Esophagus muscularis mucosa (tissue), 4 donors: ENCODE measurements at places on chromosomes 1 and 21.

- no peak for DNase-seq
Measured at GRCh38 chr21:45859762-45860357, 121.7 kb upstream of the COL6A1 start.

DNA sequence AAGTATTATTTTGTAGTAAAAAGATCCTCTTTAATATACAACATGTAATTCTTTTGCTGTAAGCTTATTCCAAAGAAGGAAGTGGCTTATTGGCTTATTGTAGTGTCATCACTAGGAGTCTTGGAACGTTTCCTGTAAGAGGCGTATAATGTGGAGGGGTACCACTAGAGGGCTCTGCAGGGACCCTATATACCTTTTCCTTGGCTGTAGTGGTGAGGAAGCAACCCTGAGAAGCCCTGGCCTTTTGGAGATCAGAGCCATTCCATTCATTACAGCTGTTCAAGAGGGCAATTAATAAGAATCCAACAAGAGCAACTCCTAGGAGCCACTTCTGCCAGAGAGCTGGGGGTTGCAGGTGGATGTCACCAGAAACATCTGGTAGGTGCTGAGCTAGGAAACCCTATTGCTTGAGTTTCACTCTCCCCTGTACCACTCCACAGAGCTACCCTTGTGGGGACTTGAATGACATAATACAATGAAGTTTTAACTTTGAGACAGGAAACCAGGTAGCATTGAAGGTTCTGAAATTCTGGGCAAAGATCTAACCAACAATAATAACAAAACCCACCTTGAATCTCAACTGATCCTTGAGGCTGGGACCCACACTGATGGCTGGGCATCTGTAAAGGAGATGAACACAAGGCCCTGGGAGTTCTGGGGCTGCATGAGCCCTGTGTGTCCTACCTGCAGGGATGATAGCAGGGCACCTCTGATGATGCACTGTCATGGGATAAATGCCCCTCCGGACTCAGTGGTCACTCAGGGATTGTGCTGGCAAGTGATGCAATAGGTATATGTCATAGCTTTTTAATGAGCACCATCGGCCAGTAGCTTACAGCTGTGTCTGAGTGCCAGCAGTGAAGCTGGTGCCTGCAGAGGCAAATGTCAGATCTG is 160.2 kb upstream of the COA6 start:
- peak; percentile 72 for DNase-seq

DNA sequence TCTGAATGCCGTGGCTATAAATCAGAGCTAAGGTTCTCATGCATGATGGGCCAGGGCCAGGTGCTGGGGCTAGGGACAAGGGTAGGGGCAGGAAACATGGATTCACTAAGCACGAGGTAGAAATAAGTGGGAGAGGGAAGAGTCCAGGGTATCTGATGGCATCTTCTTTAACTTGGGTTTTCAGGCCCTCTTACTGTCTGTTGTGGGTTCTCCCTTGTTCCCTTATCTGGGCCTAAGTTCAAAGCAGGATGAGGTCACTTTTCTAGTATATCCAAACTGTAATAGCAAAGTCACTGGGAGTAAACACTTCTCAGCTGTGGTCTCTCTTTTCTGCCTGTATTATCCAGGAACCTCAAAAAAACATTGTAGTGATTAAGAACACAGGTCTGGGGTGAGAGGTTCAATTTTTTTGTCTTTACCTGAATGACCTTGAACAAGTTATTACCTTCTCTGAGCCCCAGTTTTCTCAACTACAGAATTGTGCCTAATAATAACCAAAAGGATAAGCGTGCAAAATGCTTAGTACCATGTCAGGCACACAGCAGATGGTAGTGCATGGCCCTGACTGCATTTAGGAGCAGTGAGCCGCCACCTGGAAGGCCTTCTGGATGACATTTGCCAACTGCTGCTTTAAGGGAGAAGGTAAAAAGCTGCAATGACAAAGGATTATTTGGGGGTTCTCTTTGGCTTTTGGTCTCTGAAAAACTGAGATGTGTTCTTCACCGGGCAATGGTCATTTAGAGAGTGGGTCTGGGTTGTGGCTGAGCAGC is 53.6 kb upstream of the A3GALT2 start:
- DNase-seq, result no peak

- DNase-seq, result peak; percentile 70
Measured at GRCh38 chr1:116806245-116806644, 52.0 kb downstream of the CD2 start.

- DNase-seq, result no peak
Measured at GRCh38 chr1:119687434-119688079, 24.2 kb upstream of the PHGDH start.

GRCh38 chr1:3524556-3525203 is 70.2 kb downstream of the ARHGEF16 start:
- no peak for DNase-seq

- no peak for DNase-seq
Measured at GRCh38 chr1:151839457-151840403, at the start of gene C2CD4D. Gene C2CD4D (minus strand): TSS chr1:151839820. CDS start chr1:151838989, 831 bp downstream.

- DNase-seq, result peak; percentile 62
Measured at GRCh38 chr1:116258668-116259419, 114.2 kb upstream of the ATP1A1 start.

DNA sequence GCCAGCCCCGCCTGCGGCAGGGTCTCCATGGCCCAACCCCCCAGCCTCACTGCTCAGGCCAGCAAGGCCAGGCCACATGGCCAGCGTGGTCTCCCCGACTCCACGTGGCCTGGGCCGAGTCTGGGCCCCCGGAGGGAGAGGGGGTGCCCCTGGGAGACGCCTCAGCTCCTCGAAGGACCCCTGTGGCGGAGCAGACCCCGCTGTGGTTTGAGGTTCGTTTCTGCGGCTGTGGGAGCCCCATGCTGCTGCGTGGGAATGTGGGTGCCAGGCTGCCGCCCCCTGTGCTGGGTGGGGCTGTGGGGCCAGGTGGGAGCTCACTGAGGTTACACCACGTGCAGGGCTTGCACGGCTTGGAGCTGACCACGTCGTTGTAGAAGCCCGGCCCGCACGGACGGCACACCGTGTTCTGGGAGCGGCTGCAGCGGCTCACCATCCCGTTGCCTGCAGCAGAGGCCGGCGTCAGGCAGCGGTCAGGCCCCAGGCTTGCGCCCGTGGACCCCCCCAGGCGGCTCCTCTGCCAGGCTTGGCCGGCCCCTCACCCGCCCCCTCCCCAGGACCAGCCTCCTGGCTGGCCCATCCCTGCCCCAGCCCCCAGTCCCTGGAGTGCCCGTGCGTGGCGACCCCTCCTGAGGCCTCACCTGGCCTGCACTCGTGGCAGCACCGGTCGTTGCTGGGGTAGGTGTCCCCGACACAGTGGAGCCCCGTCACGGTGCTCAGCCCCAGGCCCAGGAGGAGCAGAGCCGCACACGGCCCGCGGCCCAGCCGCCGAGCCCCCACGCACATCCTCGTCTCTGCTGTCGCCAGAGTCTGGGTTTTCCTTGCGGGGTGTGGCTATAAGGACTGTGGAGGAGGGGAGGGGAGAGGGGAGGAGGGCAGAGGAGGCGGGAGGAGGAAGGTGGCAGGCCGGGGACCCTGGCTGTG is at the start of gene TNFRSF4:
Gene TNFRSF4, minus strand, starts transcription at position 809 of the 921 bp plus-strand sequence. Its CDS starts 26 bp downstream, at position 783.
- DNase-seq, result no peak

DNA sequence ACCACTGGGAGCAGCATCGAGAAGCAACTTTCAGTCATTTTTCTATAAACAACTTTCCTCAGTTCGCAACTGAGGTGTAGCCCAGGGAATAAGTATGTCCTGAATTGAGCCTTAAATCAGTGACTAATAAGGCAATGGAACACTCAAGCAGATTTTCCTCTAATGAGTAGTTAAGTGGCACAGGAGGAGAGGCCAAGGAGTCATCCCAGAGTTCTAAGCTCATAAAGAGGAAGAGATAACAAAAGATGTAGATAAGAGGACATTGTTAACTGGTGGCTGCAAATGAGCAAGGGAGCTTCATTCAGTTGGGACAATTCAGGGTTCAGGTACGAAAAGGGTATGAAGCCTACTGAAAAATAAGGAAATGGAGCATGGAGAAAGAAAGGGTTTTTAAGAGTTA is 64.5 kb downstream of the LRRC40 start:
- DNase-seq, result no peak

DNA sequence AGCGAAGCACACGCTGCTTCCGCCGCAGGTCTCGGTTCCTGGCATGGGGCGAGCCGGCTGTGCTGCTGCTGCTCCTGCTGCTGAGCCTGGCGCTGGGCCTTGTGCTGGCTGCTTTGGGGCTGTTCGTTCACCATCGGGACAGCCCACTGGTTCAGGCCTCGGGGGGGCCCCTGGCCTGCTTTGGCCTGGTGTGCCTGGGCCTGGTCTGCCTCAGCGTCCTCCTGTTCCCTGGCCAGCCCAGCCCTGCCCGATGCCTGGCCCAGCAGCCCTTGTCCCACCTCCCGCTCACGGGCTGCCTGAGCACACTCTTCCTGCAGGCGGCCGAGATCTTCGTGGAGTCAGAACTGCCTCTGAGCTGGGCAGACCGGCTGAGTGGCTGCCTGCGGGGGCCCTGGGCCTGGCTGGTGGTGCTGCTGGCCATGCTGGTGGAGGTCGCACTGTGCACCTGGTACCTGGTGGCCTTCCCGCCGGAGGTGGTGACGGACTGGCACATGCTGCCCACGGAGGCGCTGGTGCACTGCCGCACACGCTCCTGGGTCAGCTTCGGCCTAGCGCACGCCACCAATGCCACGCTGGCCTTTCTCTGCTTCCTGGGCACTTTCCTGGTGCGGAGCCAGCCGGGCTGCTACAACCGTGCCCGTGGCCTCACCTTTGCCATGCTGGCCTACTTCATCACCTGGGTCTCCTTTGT is 2.6 kb downstream of the TAS1R3 start:
- no peak for DNase-seq

- no peak for DNase-seq
Measured at GRCh38 chr1:113088972-113089371, 16.0 kb downstream of the LRIG2 start.

DNA sequence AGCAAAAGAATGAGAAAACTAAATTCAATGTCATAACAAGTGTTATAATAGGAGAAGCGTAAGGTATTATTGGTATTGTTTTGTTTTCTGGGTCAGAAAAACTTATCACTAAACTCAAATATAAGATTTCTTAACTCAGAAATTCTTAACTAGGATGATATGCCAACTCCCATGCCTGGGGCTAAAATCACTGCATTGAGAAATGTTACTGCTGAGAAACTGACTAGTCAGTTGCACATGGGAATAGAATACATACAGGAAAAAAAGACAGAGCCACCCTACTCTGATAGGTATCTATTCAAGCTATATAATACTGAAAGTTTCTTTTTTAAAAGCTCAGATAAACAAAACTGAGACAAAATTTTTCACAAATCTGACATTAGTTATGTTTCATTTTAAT is 56.3 kb downstream of the PRPF38A start:
- no peak for DNase-seq

- no peak for DNase-seq
Measured at GRCh38 chr1:215262106-215262505, 179.6 kb downstream of the KCNK2 start.

DNA sequence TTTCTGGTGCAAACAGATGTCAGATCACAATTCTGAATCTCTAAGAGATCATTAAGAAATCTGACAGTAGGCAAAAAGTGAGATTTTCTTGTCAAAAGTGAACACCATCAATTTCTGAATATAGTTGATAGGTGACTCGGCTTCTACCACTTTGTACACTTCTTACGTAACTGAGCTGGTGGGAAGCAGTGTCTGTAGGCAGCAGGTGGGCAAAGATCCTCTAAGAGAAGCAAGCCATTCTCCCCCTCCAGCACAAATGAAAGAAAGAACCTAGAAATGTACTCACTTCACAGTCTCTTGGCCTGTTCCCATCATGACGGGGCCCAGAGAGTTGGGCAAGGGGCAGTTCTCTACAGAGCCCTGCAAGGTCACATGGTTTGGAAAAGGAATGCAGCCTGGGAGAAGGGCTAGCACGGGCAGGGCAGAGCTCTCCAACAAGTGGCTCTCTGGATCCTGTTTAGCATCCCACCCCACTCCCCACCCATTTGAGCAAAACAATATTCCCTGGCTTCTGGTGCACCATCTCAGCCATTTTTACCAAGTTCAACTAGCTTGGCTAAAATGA is 412.6 kb downstream of the LTN1 start:
- DNase-seq, result no peak

GRCh38 chr1:59739111-59739510 is 75.6 kb upstream of the HOOK1 start:
- no peak for DNase-seq
